Hippocampal formation (tissue), 2 donors: ENCODE measurements at places on chromosomes 3 and 15.

GRCh38 chr15:76553102-76553501, 216.5 kb downstream of the ISL2 start:
- no peak for DNase-seq

- no peak for DNase-seq
Observed at GRCh38 chr3:46359733-46360493, 6.0 kb downstream of the CCR2 start.

- no peak for DNase-seq
Observed at GRCh38 chr3:100833483-100833882, 124.2 kb downstream of the TFG start.

- no peak for DNase-seq
Observed at GRCh38 chr15:77502379-77503095, 81.8 kb downstream of the HMG20A start.

DNA sequence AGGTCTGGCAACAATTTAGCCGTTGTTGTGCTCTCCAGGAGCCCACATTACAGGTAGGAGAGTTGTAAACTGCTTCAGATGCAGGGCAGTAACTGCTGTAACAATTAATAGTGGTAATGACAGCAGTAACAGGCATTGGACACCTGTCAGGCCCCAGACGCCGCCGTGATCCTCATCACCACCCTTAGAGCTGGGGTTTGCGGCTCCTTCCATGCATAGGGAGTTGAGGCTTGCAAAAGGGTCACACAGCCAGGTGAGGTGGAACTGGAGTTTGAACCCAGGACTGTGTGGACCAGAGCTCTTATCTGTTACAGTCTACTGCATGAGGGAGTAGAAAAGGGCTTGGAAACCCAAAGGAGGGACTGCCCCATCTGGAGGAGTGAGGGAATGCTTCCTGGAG, 26.8 kb upstream of the NR2C2 start:
- no peak for DNase-seq

DNA sequence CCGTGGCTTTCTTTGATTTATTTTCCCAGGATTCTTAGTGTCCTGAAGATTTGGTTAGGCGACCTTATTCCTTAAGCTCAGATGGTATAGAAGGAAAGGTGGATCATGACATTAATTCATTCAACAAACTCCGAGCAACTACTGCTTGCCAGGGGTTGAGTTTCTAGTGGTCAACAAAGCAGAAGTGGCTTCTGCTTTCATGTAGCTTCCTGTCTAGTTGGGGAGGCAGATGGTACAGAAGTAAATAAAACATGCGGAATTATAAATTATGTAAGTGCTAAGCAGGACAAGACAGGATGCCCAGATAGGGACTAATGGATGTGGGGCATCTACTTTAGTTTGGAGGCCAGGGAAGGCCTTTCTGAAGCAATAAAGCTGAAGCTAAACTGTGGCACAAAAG, 15.6 kb downstream of the EEFSEC start:
- no peak for DNase-seq

DNA sequence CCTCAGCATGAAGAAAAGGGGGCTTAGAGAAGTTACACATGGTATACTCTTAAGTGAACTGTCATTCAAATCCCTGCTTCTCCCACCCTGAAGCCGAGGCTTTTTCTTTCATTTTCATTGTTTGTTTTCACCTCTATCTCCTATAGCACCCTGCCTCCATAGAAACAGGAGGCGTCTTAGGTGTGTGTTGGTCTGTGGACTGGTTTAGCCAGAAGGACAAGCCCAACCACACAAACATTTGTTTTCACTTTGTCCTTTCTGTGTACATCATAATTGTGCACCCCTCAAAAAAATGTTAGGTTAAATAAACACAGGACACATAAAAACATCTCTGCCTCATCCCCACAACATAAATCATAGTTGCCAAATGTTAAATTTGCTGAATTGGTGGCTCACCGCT, 73.3 kb upstream of the UBE2E2 start:
- no peak for DNase-seq

DNA sequence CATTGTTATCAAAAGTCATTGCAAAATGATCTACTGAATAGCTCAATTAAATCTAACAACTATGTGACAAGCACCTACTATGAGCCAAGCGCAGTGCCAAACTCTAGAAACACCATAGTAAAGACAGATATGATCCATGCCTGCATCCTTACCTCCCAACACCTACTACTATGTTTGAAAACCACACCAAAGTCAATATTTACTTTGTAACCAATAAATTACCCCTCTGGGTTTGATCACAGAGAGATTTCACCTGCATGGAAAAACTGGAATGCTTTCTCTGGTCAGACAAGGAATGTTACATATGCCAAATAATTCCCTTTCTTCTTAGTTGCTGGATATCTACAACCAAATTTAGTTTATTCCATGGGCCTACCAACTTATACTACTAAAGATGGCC, 422.2 kb downstream of the FHIT start:
- DNase-seq: no peak

DNA sequence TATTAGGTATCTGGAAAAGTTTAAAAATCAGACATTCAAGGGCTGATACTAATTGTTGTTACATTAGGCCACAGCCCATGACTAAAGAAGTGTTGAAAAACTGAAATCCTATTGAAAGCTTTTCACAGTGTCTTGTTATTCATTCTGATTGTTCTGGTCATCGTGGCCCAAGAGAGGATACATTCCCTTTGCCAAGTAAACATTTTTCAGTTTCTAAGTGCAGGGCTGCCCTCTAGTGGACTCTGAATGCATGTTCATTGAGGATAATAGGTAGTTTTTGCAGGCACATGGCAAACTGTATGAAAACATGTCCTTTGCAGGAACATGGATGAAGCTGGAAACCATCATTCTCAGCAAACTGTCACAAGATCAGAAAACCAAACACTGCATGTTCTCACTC, 181.1 kb downstream of the MYRIP start:
- DNase-seq: no peak

GRCh38 chr3:14810070-14810791, 8.5 kb upstream of the FGD5 start:
- DNase-seq: no peak

GRCh38 chr15:31269816-31270575, 56.6 kb upstream of the KLF13 start:
- DNase-seq: no peak

DNA sequence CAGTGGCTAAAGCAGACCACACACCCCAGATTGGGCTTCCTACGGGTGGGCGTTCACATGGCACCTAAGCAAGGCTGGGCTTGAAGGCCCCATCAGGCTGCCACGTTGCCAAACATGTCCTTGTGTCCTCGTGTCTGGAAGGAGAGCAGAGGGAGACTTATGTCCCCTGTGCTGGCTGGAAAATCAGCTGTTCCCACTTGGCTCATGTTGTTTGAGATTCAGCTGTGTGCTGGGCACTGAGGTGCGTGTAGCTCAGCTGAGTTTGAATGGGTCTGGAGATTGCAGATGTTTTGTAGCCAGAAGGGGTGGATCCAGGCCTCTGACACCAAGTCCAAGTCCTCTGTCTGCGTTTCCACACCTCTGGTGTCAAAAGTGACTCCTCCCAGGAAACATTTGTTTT, 34.6 kb downstream of the RLBP1 start:
- no peak for DNase-seq

GRCh38 chr15:45594319-45594718, 7.1 kb downstream of the BLOC1S6 start:
- DNase-seq: no peak

DNA sequence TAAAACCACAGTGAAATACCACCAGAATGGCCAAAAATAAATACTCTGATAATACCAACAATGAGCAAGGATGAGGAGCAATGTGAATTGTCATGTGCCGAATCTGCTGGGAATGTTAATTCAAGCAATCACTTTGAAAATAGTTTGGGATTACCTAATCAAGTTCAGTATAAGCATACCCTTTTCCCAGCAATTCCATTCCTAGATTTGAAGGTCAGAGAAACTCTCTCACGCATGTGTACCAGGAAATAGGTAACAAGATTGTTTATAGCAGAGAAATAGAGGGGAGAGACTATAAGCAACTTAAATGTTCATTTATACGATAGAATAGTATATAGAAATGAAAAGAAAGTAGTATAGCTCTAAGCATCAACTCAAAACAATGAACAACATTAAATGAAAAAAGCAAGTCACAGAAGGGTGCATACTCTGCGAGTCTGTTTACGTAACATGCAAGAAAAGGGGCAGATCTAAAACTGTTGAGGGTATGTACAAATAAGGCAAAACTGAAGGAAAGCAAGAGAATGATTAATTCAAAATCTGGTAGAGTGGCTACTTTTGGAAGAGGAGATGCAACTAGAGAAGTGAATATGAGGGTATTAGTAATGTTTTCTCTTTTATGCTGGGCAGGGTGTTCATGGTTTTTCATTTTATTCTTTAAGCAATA, 27.4 kb downstream of the TMOD3 start:
- DNase-seq: no peak

GRCh38 chr15:78149805-78150751, 916 bp downstream of the IDH3A start:
- no peak for DNase-seq

- DNase-seq: no peak
Observed at GRCh38 chr3:186896875-186897274, 33.5 kb upstream of the ST6GAL1 start.

GRCh38 chr3:186476541-186476940, 67.6 kb downstream of the CRYGS start:
- no peak for DNase-seq

GRCh38 chr3:28576614-28577200, 228.1 kb upstream of the AZI2 start:
- no peak for DNase-seq

- DNase-seq: no peak
Observed at GRCh38 chr3:178291574-178292370, 244.5 kb upstream of the KCNMB2 start.

DNA sequence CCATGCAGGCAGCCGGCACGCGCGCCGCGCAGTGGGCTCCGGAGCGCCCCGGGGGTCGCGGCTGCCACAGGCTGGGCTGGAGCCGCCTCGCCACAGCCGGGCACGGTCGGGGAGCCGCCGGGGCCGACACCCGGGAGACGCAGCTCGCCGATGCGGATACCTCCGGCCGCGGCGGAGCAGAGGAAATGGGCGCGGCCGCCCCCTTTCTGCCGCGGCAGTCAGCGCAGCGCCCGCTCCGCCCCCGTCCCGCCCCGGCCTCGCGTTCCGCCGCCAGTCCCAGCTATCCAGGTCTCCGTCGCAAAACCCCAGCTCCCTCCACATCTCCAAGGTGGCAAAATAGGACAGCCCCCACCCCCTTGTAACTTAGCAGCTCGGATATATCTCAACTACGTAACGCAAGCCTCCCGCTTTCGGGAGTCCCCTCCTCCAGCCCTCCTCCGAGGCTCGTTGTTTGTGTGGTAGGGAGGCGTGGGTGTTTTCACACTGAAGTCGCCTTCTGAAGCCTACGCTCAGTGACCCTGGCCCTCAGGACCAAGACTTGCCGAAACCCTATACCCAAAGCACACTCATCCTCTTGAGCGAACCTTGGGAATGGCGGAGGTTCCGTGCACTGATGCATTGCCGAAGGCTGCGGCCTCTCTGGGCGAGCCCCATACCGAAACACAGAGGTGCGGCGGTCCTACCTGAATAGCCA, at the start of gene SH3BP5:
Gene SH3BP5, minus strand, starts transcription at position 182 of the 694 bp plus-strand sequence. Its CDS starts 178 bp downstream, at position 4.
- peak; percentile 59 for DNase-seq

DNA sequence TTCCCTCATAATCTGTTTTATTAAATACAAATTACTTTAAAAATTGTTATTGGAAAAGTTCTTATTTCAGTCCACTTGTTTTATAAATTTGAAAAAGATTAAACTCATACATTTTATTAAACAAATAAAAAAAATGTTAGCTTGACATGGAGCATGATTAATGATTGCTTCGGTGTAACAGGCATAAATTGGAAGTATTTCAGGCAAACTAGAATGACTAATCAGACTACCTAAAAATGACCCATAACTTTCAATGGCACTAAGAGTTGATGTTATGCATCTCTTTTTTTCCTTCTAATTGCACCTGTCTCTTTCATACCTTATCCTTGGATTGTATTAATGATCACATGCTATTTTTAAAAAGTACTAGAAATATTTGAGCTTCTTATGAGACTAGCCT, 343.3 kb downstream of the ZNF385D start:
- no peak for DNase-seq

DNA sequence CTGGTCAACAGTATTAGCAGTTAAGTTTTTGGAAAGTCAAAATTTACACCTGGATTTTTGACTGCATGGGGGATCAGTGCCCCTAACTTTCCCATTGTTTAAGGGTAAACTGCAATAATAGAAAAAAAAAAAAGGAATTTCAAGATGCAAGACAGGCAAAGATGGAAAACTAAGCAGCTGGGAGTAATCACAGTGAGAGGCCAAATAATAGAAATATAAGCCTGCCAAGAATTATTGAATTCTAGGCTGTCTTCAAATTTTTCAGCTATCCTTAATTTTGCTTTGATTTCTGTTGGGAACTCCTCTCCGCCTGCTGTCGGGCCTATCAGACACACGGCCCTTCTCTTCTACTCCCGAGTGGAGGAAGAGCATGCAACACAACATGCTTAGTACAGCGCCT, 215.5 kb upstream of the LMCD1 start:
- DNase-seq: no peak

DNA sequence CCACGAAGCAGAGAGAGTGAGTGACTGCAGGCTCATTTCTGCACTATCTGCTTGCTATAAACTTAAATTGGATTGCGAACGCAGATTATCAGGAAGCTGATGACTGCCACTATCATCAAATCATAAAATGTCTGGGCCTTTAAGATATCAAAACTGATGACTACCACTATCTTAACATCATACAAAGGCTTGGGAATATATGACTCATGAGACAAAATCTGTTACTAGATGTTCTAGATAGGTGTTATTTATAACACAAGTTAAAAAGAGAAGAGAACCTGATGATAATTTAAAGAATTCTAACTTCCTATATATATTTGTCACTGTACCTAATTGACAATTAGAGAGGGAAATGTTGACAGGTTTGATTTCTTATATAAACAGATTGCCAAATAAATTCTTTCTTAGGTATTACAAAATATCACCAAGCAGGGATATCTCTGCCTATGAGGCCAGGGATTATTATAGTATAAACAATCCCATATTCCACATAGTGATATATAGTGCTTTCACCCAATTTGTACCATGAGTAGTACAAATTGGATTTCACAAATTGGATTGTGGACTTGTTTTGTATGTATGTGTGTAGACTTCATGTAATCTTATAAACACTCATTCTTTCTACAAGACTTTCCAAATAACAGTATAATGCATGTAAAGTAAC, 1157.2 kb downstream of the ROBO1 start:
- DNase-seq: no peak

- no peak for DNase-seq
Observed at GRCh38 chr3:184637705-184638104, 74.2 kb downstream of the MAGEF1 start.

DNA sequence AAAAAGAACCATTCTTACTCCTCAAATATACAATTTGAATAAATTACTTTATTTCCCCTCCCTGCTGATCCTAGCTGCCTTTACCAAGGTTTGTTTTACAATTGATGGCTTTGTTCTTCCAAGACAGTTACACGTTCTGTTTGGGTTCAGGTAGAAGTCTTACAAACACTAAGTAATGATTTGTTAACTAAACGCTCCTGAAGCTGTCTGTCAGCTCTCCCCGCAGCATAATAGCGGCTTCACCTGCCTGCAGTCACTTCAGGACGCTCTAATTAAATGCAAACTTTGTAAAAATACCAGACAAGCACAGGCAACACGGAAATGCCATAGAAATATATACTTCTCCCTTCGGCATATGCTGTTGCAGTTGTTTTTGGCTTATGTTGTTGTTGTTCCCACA, 176.4 kb upstream of the MDFIC2 start:
- no peak for DNase-seq
